ENCODE measurements at places on chromosomes 5 and 9. TPM values are rescaled to one million over a fixed set of nuclear protein-coding genes. Genes with fewer than 3 reads are reported as not detected.

Gene HTR1A
- total RNA-seq: not detected

DNA sequence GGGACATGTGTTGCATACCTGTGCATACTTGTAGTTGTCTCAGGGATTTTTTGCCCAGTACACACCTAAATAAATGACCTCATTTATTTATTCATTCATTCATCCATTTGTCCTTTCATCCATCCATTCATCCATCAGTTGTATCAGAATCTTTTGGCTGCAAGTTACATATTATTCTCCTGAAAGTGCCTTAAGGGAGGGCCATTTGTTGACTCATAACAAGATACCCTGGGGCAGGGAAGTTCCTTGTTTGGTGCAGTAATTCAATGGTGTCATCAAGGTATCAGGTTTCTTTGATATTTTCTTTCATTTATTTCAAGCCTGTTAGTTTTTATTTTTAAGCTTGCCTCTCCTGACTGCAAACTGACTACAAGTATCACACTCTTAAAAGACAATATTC is 597.9 kb upstream of the TLE4 start:
- H3K27ac ChIP-seq: no peak overlapping the region
- peak; percentile 79 for DNase-seq
- no peaks in the 10 kb centered on the region for H3K36me3 ChIP-seq
- H3K4me3 ChIP-seq: no peak overlapping the region
- no peaks in the 10 kb centered on the region for H3K27me3 ChIP-seq
- H3K4me1 ChIP-seq: no peaks in the 10 kb centered on the region

DNA sequence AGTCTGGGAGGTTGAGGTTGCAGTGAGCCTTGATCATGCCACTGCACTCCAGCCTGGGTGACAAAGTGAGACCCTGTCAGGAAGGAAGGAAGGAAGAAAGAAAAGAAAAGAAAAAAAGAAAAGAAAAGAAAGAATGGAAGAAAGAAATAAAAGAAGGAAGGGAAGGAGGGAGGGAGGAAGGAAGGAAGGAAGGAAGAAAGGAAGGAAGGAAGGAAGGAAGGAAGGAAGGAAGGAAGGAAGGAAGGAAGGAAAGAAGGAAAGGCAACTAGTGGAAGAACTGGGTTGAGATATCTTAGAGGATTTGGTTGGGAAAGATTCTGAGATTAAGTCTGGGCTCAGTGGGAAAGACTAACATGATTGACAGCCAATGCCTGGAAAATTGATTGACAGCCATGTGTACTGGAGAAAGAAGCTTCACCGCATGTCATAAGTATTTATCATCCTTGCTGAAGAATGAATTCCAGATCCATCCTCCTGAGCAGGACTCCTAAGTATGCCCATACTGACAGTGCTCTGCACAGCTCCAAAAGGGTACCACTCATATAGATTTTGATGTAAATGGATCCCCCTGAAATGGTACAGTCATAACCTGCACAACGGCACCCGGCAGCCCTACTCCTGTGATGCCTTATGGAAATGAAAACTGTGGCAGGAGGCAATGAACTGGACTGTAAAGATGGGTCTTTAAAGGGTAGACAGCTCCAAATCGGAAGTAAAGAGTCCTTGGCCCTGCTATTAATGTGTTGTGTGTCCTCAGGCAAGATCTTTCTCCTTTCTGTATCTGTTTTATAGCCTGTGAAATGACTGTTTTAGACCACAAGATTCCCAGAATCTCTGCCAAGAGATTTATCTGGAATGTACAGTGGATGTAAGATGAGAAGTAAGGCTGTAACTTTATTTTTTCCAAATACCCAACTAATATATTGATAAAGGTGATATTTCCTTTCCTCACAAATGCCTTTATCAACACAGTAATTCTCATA is 16.9 kb upstream of the ADRA1B start:
- no peaks in the 10 kb centered on the region for H3K36me3 ChIP-seq
- H3K27me3 ChIP-seq: peaks cover 9% of the 10 kb centered on the region
- H3K27ac ChIP-seq: no peak overlapping the region
- DNase-seq: peak; percentile 70

DNA sequence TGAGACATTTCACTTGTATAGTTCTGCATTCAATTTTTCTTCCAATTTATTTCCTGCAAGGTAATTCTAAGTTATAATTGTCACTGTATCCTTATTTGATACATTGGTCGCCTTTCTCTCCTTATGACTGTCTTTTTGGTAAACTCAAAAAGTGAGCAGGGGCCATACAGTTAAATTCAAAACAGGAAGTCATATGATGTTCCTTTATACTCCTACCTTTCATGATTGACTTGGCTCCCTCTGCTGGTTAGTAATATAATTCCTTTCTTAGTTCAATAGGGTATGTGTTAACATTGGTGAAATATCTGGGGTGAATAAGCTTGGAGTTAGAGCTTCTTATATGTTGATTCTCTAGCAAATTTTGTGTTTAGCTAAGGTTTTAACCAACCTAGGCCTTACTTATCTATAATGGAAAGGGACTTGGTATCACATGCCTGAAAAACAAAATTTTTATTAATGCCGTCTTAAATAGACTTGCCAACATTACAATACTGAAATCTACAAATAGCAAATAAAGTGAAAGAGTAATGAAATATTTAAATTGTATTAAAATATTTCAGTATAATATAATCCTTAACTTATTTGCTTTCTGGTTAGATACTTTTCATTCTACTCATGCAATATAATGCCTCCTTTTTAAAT is 6.0 kb upstream of the NIPBL start:
- H3K27me3 ChIP-seq: no peaks in the 10 kb centered on the region
- DNase-seq: peak; percentile 70
- H3K27ac ChIP-seq: no peak overlapping the region
- H3K36me3 ChIP-seq: no peaks in the 10 kb centered on the region

DNA sequence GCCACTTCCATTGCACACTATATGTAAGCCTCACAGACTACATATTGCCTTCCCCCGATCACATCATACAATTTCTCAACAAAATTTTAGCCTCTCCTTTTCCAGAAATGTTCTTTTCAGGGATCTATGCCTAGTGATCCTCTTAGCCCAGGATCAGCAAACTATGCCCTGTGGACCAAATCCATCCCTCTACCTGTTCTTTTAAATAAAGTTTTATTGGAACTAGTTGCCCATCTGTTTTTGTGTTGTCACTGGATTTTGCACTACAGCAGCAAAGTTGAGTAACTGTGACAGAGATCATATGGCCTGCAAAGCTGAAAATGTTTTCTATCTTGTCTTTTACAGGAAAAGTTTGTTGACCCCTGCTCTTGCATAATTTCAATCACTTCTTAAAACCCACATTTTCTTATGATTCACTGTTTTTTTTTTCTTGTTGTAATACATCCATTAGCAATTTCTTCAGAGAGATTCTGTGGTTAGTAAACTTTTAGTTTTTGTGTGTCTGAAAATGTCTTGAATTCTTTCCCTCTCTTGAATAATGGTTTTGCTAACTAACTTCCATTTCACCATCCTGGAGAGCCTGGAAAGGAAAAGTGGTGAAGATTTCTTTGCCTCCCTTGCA is 7.1 kb downstream of the TXNDC8 start:
- no peaks in the 10 kb centered on the region for H3K27me3 ChIP-seq
- H3K4me3 ChIP-seq: no peak overlapping the region
- no peaks in the 10 kb centered on the region for H3K36me3 ChIP-seq
- DNase-seq: no peak

GRCh38 chr5:164742025-164742424 is 1236.6 kb downstream of the MAT2B start:
- no peak overlapping the region for H3K4me3 ChIP-seq
- no peak for DNase-seq
- no peaks in the 10 kb centered on the region for H3K27me3 ChIP-seq
- no peaks in the 10 kb centered on the region for H3K4me1 ChIP-seq

DNA sequence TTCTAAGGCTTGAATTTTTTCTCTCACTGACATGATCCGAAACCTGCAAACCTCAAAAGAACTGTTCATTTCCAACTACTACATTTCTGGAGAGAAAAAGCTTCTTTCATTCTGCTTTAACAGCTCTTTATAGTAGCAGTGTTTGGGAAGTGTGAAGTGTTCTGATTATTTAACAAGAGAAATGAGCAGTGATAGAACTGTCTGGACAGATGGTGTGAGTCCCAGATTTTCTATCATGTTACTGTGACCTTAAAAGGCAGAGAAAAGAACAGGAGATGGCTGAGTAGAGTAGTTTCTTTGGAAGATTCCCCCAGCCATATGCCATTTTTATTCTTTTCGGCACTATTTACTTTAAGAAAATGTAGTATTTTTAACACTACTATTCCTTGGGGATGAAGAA is 41.3 kb upstream of the TAL2 start:
- no peak for DNase-seq
- no peaks in the 10 kb centered on the region for H3K4me1 ChIP-seq
- no peak overlapping the region for H3K27ac ChIP-seq
- no peaks in the 10 kb centered on the region for H3K36me3 ChIP-seq
- no peak overlapping the region for H3K4me3 ChIP-seq

Gene MSX2
- 2.2 TPM for total RNA-seq

Gene FGD3
- not detected for total RNA-seq

GRCh38 chr5:176781638-176782570 is 28.5 kb upstream of the UNC5A start:
- H3K4me1 ChIP-seq: peaks cover 2% of the 10 kb centered on the region
- no peaks in the 10 kb centered on the region for H3K36me3 ChIP-seq
- H3K27ac ChIP-seq: no peak overlapping the region
- no peak overlapping the region for H3K4me3 ChIP-seq
- peaks cover 53% of the 10 kb centered on the region for H3K27me3 ChIP-seq
- DNase-seq: no peak

GRCh38 chr5:108711898-108712297 is 35.8 kb upstream of the FER start:
- H3K36me3 ChIP-seq: no peaks in the 10 kb centered on the region
- H3K27ac ChIP-seq: no peak overlapping the region
- no peak overlapping the region for H3K4me3 ChIP-seq
- no peak for DNase-seq
- H3K27me3 ChIP-seq: no peaks in the 10 kb centered on the region

DNA sequence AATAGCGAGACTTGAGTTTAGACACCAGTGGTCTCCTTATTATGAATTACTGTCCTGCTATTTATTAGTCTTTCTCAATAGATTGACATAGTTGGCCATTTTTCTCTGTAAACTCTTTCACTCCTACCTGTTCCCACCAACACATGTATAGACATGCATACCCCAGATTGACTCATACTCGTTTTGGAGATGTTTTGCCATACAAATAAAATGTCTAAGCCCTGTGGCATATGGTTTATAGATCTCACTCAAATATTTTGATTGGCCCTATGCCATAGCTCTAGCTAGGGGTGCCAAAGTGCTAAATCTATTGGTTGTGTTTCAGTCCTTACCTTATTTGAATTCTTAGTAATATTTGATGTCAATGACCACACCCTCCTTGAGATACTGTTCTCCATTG is 42.3 kb downstream of the CAMK4 start:
- DNase-seq: no peak
- no peaks in the 10 kb centered on the region for H3K27me3 ChIP-seq
- no peaks in the 10 kb centered on the region for H3K4me1 ChIP-seq
- no peak overlapping the region for H3K27ac ChIP-seq
- no peak overlapping the region for H3K4me3 ChIP-seq
- no peaks in the 10 kb centered on the region for H3K36me3 ChIP-seq

DNA sequence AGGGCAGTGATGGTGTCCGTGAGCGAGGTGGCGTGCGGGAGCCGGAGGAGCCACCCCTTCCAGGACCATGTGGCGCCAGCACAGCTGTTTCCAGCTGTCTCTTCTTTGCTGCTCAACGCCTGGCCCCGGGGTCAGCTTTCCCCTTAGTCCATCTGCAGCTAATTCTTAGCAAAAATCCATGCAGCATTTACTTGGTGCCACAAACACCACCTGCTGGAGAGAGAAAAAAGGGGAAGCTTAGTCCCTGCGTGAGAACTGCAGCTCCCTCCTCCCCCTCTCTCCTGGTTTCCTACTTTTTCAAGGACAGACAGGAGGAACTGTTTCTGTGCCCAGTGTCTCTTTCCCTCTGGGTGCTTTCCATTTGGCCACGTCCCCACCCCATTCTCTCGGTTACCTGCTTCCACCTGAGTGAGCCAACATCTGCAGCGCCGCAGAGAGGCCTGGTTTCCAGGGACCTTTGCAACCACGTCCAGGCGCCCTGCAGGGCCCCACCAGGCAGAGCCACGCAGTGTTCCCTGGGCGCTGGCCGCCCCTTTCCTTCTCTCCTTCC is 3.4 kb downstream of the SLC6A19 start:
- H3K27ac ChIP-seq: no peak overlapping the region
- peaks cover 27% of the 10 kb centered on the region for H3K27me3 ChIP-seq
- no peak overlapping the region for H3K4me3 ChIP-seq
- peaks cover 3% of the 10 kb centered on the region for H3K4me1 ChIP-seq

Gene ANKRD18B
- 13.4 TPM for total RNA-seq

DNA sequence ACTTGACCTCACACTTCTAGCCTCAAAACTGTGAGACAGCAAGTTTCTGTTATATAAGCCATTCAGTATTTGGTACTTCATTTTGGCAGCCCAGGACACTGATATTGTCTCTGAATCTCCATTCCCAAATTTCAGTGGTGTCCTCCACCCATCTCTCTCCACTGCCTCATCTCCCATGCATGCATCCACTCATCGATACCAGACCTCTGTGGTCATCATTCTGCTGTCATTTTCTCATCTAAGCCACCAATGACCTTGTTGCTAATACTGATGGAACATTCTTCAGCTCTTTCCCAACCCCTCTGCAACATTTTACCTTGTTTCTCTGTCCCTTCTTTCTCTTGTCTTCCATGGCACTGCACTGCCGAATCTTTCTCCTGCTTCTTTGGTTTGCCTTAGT is 221.8 kb downstream of the SNX18 start:
- H3K4me3 ChIP-seq: no peak overlapping the region
- no peaks in the 10 kb centered on the region for H3K27me3 ChIP-seq
- H3K4me1 ChIP-seq: peaks cover 24% of the 10 kb centered on the region
- DNase-seq: no peak

Gene RMRP
- 13,690 TPM for total RNA-seq

DNA sequence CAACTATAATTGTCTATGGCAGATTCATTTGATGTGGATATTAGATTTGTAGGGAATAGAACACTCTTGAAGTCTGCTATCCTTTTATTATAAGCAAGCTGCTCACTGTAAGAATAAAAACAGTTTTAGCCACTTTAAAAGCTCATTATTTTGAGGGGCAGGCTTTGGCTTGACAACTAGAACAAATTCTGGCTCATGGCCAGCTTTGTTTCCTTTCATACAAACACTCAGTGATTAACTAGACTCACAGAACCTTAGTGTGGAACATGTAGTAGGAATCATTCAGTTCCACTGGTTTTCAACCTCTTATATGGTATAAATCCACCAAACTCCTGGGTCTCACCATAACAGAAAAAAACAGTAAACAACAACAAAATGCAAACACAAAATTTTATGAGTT is 27.4 kb upstream of the CEP120 start:
- peaks cover 4% of the 10 kb centered on the region for H3K4me1 ChIP-seq
- no peak overlapping the region for H3K4me3 ChIP-seq
- H3K27ac ChIP-seq: no peak overlapping the region

Gene LRRC19
- not detected for total RNA-seq

Gene RBM18
- 8.4 TPM for total RNA-seq

DNA sequence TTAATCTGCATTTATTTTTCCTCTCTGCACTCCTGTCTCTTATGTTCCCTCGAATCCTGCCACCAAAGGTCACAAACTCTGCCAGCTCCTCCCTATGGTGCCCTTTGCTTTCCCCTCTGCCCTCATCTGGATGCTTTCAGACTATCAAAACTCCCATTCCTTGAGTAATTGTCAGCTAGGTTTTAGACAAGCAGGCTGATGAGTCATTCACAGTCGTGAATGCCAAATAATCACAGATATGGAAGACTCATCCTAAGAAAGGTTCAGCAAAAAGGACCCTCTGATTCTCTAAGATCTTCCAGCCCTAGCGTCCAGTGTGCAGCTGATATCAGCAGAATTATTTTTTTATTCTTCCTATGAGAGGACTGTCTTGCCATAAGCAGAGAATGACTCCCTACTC is 104.5 kb upstream of the NUDT12 start:
- no peaks in the 10 kb centered on the region for H3K4me1 ChIP-seq
- H3K4me3 ChIP-seq: no peak overlapping the region
- peak; percentile 26 for DNase-seq
- H3K27ac ChIP-seq: no peak overlapping the region
- no peaks in the 10 kb centered on the region for H3K27me3 ChIP-seq

Gene IL17B
- 0.28 TPM for total RNA-seq
